CD4-positive, CD25-positive, alpha-beta regulatory T cell (primary cell): ENCODE measurements at places on chromosomes 13 and 19.

DNA sequence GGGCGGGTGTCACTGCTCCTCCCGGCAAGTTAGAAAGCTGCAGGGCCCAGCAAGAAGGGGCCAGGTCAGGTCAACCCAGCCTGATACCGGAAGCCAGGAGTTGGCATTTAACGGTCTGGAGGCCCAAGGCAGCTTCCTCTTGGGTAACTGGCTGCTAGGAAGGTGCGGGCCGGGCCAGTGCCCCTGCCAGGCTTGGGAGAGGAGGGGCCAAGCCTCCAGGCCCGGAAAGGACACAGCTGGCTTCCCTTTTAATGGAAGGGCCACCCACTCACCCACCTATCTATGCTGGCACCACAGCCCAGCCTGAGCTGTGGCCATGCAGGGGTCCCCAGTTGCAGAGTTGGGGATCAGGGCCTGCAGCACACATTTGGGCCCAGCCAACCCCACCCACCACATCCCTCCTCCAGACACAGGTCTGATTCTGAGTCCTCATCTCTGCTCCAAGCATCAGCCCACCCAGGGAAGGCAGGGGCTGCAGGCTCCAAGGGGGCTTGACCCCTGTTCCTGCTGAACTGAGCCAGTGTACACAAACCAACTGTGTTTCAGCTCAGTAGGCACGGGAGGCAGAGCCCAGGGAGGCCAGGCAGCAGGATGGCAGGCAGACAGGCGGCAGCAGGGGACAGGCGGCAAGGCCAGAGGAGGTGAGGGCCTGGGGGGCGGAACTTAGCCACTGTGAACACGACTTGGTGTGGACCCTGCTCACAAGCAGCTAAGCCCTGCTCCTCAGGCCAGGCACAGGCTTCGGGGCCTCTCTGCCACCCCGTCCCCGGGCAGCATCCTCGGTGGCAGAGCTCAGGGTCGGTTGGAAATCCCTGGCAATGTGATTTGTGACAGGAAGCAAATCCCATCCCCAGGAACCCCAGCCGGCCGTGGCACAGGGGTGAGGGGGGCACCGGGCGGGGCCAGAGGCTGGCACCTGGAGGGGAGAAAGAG, 40.8 kb downstream of the ZSWIM4 start:
- no peak for DNase-seq

DNA sequence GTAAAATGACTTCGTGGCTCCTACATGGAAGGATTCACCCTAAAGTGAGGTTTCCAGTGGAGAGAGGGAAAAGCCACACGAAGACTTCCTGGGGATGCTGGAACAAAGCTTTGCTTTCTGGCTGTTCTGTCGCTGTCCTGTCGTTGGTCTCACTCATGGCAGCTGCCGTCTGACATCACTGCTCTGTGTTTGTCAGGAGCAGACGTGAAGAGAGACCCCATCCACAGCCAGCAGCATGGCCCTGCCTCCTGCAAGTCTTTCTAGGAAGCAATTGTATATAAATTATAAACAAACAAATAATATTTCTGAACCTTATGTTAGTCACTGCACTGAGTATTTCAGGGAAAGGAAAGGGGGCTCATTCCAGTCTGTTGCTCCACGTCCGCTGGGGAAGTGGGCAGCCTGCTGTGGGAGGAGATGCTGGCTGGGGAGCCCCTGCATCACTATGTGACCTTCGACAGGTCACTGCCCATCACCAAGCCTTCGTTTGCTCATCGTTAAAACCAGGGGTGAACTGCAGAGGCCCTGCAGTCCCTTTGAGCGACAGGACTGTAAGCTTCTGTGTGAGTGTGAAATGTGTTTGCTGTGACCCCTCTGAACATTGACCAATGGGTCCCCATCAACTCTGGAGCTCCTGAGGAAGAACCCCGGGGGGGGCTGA, 151.0 kb downstream of the DCT start:
- no peak for DNase-seq

DNA sequence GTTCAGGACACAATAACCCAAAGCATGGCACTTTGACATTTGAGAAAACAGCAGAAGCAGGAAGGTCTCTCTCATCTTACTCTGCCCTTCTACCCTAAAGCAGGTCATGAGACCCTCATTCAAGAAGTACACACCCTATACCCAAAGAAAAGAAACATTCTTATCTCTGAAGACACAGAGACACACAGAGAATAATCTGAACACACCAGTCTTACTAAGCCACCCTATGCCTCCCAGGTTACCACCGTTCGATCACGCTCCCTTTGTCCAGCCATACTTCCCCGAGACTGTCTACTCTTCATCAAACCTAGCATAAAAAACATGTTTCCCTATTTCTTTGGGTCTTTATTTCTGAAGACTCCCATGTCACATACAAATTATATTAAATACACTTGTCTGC, 66.5 kb upstream of the ANKRD10 start:
- DNase-seq, result no peak

DNA sequence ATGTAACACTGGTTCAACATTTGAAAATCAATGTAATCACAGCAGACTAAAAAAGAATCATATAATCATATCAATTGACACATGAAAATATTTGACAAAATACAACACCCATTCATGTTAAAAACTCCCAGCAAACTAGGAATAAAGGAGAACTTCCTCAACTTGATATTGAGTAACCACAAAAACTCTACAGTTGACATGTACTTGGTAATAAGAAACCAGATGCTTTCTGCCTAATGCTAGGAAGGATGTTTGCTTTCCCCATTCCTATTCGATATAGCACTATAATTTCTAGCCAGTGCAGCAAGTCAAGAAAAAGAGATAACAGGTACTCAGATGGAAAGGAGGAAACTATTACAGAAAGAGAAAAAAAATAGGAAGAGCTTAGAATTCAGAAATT, 26.9 kb downstream of the UFM1 start:
- no peak for DNase-seq

GRCh38 chr13:113050734-113051431, 54.7 kb upstream of the F7 start:
- no peak for DNase-seq

GRCh38 chr19:31109636-31110035, 239.6 kb downstream of the TSHZ3 start:
- no peak for DNase-seq

DNA sequence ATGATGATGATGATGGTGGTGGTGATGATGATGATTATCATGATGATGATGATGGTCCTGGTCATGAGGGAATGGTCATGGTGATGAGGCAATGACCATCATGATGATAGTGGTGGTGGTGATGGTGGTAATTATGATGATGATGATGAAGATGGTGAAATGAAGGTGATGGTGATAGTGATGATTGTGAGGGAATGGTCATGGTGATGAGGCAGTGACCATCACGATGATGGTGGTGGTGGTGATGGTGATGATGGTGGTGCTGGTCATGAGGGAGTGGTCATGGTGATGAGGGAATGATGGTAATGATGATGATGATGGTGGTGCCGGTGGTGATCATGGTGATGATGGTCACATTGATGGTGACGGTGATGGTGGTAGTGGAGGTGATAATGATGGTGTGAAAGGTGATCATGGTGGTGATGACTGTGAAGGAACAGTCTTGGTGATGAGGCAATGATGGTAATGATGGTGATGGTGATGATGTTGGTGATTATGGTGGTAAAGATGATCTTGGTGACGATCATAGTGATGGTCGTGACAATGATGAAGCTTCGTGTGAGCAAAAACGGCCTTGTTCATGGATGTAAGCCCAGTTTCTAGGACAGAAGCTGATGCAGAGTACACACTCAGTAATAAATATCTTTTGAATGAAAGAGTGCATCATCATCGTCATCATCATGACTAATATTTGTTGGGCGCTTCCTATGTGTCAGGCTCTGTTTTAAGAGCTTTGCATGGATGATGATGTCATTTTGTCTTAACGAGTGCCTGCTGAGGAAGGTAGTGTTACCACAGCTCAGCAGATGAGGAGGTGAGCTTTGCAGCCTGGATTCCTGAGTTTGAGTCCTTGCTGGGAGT, 17.3 kb downstream of the SBK2 start:
- no peak for DNase-seq

GRCh38 chr13:76129305-76130000, 493.3 kb downstream of the LMO7 start:
- no peak for DNase-seq

DNA sequence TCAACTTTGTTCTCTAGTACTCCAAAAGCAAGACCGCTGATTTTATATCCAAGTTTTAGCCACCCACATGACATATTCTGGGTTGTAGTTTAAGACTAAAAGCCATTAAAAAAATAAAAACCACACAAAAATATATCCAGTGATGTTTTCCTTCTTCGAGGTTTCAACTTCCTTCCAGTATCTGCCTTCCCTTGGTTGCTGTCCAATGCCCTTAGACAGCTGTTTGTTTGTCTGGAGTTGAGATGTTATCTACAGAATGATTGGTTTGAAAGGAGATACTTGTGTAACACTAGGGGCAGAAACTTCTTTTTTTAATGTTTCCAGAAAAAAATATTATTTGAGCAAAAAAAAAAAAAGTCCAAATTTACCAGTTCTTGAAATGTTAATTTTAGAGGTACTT, 591.5 kb upstream of the PCDH9 start:
- DNase-seq, result no peak

DNA sequence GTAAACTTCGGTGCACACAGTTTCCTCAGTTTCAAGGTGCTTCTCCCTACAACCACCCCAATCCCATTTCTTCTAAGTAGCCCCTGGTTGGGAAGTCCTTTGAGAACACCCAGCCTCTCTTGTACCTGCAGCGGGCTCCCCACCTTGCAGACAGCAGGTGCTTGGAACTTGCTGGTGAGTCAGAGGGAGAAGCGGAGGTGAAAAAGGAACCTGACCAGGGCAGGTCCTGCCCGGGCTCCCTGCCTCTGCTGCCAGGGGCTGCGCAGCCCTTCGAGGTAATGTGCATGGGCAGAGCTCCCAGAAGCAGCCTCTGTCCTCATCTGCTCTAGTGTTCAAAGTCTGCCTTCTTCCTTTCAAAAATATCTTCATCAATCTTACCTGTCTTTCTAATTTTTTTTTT, 274.0 kb upstream of the SOX1 start:
- DNase-seq, result no peak

- no peak for DNase-seq
Observed at GRCh38 chr13:43354153-43354945, 331.0 kb downstream of the DNAJC15 start.

GRCh38 chr19:28940751-28941500, 272.0 kb downstream of the UQCRFS1 start:
- DNase-seq, result no peak

DNA sequence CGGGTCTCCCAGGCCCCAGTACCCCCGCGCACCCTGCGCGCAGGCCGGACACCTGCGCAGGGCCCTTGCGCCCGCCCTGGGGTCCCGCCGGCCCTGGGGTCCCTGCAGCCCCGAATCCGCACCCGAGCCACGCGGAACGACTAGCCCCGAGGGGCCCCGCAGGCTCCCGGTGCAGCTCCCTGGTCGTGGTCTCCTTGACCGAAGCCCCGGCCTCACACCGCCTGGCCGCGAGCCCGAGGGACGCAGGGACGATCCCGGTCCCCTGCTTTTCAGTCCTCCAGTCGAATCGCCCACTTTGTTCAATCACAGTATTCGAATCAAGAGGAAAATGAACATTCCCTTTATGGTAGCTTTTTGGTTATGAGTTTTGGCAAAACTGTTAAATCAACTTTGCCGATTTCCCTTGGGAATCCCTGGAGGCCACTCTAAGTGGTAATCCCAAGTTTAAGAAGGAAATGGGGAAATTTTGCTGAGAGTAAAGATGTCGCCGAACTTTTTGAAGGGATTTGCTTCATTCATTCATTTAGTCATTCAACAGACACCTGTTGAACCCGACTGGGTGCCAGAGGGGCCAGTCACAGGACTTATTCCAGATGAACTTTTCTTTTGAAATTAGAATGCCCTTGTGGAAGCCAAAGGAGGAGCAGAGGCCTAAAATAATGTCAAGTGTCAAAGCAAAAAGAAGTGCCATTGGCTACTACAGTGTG, 75.0 kb downstream of the ZIC5 start:
- DNase-seq, result no peak

DNA sequence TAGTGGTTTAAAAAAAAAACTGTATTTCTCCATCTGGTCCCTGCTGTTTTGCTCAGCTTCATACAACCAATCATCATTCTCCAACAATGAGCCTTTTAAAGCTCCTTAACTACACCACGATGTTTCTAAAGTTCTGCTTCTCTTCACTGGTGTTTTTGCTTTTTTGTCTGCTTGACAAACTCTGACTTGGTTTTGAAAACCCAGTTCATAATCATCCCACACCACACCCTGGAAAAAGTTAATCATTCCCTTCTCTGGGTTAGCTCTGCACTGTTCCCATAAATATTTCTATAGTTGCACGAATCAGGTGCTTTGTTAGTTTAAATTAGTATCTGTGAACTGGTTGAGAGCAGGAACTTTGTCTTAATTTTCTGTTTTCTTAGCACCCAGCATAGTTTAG, 217.1 kb downstream of the ENOX1 start:
- no peak for DNase-seq

DNA sequence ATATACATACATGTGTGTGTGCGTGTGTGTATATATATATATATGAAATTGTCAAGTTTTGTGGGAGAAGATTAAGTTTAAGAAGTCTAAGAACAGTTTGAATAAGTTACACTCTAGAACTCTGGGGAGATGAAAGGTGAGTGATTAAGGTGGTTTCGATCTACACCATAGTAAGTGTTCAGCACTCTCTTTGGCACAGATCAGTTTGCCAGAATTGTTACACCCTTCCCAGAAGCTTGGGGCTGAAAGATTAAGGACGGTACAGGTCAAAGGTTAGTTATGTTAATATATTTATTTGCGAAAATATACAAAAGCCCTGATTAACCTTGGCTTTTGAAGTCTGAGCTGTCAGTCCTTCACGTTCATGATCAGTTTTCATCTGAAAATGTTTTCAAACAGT, 309.1 kb downstream of the KLF5 start:
- no peak for DNase-seq

DNA sequence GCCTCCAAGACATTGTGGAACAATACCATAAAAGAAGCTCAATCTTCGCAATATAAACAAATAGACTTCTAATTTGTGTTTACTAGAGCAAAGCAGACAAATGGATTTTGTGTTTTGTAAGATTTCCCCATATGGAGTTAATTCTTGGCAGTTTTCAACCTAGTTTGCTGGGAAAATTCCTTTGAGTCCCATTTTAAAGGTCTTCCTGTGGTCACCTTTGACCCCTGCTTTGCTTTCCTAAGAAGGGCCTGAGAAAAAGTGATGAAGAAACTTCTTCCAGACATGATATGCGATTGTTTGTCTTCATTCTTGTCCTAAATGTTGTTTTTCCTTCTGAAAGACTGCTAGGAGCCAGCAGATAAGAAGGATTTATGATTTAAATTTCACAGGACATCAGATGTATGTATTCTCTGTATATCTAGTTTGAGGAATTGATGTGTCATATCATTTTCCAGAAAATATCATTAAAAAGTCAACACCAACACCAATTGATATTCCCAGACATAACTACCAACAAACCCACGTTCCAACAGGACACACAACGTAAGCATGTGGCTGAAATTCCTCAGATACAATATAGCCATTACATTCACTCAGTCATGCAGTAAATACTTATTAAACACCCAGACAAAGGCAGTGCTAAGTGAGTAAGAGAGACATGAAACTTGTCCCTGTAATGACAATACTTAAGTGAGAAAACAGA, 276.4 kb downstream of the LHFPL6 start:
- no peak for DNase-seq

GRCh38 chr13:34883396-34883795, 58.7 kb upstream of the NBEA start:
- DNase-seq, result no peak
